ENCODE measurements at places on chromosomes 6 and 20. TPM values are rescaled to one million over a fixed set of nuclear protein-coding genes. Genes with fewer than 3 reads are reported as not detected.

BRPF3 gene
- total RNA-seq: 10.1 TPM

C6orf141 gene
- total RNA-seq: 20.9 TPM

ENPP1 gene
- total RNA-seq: 1.7 TPM

CLPSL1 gene
- not detected for total RNA-seq

Data from A549 treated with RU486 at 1 μM for 4 hours (cell line).